ENCODE measurements at places on chromosomes 4 and X.

DNA sequence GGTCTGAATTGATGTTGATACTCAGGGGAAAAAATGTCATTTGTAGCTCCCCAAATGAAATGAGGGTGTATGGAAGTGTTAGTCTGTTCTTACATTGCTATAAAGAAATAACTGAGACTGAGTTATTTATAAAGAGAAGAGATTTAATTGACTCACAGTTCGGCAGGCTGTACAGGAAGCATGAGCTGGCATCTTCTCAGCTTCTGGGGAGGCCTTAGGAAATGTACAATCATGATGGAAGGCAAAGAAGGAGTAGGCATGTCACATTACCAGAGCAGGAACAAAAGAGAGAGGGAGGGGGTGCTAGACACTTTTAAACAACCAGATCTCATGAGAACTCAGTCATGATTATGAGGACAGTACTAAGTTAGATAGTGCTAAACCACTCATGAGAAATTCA is 1199.9 kb upstream of the DIAPH2 start:
- no peak for DNase-seq

DNA sequence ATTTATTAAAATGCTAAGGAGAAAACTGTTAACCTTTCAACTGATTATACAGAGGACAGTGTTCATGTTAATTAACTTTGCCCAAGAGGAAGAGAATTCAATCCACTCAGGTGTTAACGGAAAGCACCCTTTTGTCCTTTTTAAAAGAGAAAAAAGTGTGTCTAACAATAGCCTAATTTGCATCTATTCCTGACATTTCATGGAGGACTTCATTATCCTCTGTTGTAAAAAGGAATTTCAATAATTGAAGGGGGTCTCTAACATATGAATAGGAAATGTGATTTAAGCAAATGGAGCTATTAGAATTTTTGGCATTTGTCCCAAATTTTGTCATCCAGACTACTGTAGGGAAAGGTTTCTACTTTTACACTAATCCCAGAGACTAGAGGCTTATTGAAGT is 44.6 kb upstream of the GC start:
- DNase-seq = no peak

DNA sequence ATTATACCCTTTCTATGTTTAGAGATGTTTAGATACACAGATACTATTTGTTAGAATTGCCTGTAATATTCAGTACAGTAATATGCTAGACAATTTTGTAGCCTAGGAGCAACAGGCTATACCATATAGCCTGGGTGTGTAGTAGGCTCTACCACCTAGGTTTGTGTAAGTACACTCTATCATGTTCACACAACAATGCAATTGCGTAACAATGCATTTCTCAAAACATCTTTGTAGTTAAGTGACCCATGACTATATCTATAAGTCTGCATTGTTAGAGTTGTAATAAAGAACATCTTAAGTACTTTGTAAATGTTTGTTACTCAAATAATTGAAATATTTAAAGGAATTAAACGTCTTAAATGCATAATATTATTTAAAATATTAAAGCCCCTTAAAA is 379.3 kb downstream of the PPP3CA start:
- DNase-seq = no peak

- DNase-seq = no peak
These were observed 374.7 kb downstream of the ANKRD50 start for GRCh38 chr4:124337874-124338273.

DNA sequence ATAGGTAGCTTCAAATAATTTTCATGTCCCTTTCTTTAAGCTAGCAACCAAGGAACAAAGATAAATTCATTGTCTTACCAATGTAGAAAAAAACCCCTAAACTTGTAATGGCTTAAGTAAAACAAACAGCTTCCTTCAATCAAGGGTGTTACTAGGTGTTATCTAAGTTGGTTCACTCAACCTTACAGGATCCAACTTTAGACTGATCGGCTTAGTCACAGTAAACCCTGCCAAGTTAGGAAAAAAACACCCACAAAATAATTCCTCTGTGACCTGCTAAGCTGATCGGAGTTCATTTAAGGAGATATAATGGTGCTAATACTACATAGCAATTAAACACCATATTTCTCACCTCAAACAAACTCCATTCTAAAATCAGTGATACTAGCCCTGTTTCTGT is 10.1 kb downstream of the AIFM1 start:
- DNase-seq = no peak
